Activated CD4-positive, alpha-beta T cell treated with anti-CD3 and anti-CD28 coated beads for 1 hour (primary cell): ENCODE measurements at places on chromosomes 11 and 22.

DNA sequence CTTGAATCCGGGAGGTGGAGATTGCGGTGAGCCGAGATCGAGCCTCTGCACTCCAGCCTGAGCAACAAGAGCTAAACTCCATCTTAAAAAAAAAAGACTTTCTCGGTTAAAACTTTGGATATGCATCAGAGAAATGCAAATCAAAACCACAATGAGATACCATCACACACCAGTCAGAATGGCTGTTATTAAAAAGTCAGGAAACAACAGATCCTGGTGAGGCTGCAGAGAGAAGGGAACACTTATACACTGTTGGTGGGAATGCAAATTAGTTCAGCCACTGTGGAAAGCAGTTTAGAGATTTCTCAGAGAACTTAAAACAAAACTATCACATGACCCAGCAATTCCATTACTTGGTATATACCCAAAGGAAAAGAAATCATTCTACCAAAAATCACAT is 619.4 kb upstream of the KIRREL3 start:
- DNase-seq: no peak

- no peak for DNase-seq
Measured at GRCh38 chr11:109037856-109038780, 373.2 kb downstream of the DDX10 start.

- DNase-seq: no peak
Measured at GRCh38 chr22:31140746-31141145, 438 bp upstream of the PLA2G3 start.

- no peak for DNase-seq
Measured at GRCh38 chr22:23583836-23584235, 3.7 kb upstream of the IGLL1 start.

DNA sequence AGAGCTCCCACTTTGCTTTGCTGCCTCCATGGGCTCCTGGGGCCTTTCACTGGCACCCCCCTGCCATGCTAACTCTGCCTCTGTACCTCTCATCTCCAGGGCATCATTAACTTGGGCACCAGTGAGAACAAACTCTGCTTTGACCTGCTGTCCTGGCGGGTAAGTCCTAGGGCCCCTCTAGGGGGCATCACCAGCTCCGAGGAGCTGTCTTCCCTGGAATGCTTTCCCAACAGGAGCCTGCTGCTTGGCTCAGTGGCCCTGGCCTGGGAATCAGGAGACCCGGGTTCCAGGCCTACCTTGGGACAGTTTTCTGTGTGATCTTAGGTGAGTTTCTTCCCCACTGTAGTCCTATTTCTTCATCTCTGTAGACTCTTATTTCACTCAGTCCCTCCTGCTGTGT is 5.1 kb downstream of the ACCS start:
- no peak for DNase-seq

- no peak for DNase-seq
Measured at GRCh38 chr11:73361953-73362776, 14.0 kb upstream of the RELT start.

- DNase-seq: no peak
Measured at GRCh38 chr22:33925194-33925593, 4.9 kb upstream of the LARGE1 start.

GRCh38 chr11:14645015-14645912 is 1.7 kb downstream of the PDE3B start:
- no peak for DNase-seq

- no peak for DNase-seq
Measured at GRCh38 chr22:27844656-27845591, 43.4 kb upstream of the MN1 start.

GRCh38 chr22:36439481-36440271 is 41.8 kb downstream of the TXN2 start:
- DNase-seq: no peak

GRCh38 chr11:121300972-121301699 is 8.6 kb downstream of the SC5D start:
- DNase-seq: no peak

- DNase-seq: no peak
Measured at GRCh38 chr11:29312812-29313211, 704.0 kb downstream of the KCNA4 start.

GRCh38 chr11:95697614-95698408 is 91.8 kb downstream of the FAM76B start:
- no peak for DNase-seq

GRCh38 chr11:134724779-134725140 is 312.7 kb upstream of the B3GAT1 start:
- DNase-seq: no peak

DNA sequence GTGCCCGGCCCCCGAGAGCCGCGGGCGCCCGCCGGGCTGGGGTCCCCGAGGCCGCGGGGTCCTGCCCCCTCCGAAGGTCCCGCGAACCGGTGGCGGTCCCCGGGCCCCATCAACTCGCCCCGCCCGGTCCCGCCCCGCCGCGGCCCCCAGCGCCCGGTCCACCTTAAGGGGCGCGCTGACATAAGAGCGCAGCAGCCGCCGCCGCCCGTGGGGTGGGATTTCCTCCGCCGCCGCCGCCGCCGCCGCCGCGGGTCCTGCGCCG is at the start of gene ZDHHC8:
Gene ZDHHC8, plus strand, starts transcription at position 208 of the 262 bp plus-strand sequence. CDS start 144 bp downstream, outside the sequence.
- DNase-seq: no peak

- no peak for DNase-seq
Measured at GRCh38 chr11:108137212-108137611, 15.8 kb downstream of the ACAT1 start.

GRCh38 chr11:8826139-8826786 is 84.7 kb upstream of the AKIP1 start:
- no peak for DNase-seq

GRCh38 chr11:26842478-26843282 is 120.8 kb upstream of the SLC5A12 start:
- no peak for DNase-seq

DNA sequence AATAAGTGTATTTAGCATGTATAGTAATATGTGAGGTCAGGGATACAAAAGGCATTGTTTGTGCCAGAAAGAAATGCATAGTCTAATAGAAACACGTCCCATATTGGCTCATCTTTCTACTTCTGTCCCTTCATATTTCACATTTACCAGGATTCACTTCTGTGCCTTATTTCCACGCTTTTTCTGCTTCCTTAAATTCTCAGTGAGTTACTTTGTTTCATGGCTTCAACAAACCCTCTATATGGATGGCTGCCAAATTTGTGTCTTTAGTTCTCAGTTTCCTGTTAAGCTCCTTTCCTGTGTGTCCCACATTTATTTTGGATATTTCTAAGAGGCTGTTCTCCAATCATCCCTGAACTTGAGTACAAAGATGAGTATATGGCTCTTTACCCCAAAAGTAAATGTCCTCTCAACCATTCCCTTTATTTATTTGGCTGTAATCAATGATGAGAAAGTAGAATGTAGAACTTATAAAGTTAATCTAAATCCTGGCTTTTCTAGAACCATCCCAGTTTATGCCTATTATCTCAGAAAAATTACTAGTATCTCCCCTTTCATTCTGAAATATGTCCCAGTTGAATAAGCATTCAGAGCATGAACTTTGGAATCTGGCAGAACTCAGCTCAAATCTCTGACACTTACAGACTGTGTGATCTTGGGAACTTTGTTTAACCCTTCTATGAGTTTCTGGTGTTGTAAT is 23.5 kb downstream of the OR8B12 start:
- DNase-seq: no peak

GRCh38 chr22:49176956-49177355 is 650.7 kb downstream of the BRD1 start:
- no peak for DNase-seq

GRCh38 chr11:117453886-117454563 is 126.4 kb downstream of the CEP164 start:
- DNase-seq: no peak

- DNase-seq: no peak
Measured at GRCh38 chr11:64684357-64684756, 38.6 kb downstream of the NRXN2 start.

GRCh38 chr11:133825156-133825555 is 20.2 kb downstream of the SPATA19 start:
- DNase-seq: no peak

- DNase-seq: no peak
Measured at GRCh38 chr11:2314525-2315394, 12.9 kb downstream of the TSPAN32 start.

- no peak for DNase-seq
Measured at GRCh38 chr11:85768473-85769146, 42.3 kb downstream of the SYTL2 start.

- no peak for DNase-seq
Measured at GRCh38 chr11:64403106-64403505, 44.1 kb downstream of the RPS6KA4 start.

DNA sequence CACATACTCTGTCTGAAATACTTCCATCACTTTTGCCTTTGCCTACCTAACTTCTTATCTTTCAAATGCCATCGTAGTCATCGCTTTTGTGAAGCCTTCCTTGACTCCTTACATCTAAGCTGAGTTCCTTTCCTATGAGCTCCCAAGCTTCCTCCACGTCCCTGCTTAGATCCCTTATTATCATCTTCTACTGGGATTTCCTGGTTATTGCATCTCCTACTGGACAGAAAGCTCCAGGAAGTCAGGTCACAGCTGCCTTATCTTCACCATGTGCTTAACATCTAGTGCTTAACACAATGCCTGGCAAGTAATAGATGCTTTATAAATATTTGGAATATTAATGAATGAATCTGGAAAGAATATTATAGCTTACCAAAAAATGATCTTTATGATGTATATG is 5.9 kb downstream of the YPEL4 start:
- DNase-seq: no peak

DNA sequence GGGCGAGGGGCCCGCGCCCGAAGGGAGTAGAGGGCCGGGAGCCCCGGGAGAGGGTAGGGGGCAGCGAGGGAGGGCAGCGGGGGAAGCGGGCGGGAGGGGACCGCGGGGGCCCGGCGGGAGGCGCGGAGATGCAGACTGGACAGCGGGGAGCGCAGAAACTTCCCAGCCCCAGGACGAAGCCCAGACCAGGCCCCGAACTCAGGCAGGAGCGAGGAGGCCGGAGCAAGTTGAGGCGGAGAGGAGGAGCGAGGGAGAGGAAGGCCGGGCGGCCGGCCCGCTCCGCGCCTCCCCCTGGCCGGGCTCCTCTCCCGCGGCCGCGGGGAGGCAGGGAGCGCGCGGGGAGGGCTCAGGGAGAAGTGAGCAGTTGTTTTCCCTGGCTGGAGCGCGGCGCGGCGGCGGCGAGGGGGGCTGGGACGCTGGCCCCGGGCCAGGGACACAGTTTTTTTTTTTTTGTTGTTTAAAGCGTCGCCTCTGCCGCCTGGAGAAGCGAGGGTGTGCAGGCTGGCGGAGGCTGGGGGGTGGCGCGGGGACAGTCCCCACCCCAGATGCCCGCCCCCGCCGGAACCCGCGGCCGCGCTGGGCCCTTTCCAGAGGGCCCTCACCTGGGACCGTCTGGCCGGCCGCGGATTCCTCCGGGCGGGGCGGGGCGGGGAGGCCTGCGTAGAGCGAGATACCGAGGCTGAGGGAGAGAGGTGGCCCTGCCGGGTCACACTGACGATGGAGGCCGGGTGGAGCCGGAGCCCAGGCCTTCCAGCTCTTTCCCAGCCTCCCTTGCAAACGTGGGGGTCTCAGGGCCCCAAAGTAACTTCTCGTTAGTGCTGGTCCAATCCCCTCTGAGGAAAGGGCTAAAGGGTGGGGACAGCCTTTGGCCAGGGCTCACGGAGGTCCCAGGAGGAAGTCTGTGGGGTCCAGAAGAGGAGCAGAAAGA is at the start of gene LTBP3:
Gene LTBP3, minus strand, starts transcription at position 358 of the 928 bp plus-strand sequence. CDS start 400 bp downstream, outside the sequence.
- no peak for DNase-seq

- no peak for DNase-seq
Measured at GRCh38 chr11:3153291-3153861, 11.7 kb downstream of the OSBPL5 start.

- no peak for DNase-seq
Measured at GRCh38 chr22:46740910-46741780, 3.1 kb upstream of the CERK start.

- DNase-seq: no peak
Measured at GRCh38 chr11:124605719-124606118, 5.5 kb upstream of the PANX3 start.

DNA sequence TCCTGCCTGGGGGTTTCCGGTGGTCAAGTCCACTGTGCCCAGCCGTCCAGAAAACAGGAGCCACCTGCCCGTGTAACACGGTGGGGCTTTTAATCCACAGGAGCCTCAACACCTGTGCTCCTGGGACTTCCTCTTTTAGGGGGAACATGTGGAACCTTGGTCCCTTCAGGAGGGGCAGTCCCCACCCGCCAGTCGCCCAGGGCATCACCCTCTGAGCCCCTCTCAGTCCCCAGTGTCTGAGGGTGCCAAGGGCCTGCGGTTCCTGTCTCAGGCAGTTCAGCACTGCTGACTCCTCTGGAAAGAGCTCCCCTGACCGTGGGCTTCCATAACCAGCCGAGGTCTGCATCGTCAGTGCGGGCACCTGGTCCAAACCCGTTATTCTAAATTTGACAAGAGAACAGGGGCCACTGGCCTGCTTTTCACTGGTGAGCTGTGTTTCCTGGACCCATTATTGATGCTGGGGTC is 15.8 kb downstream of the KRTAP5-5 start:
- DNase-seq: no peak

- DNase-seq: no peak
Measured at GRCh38 chr22:17787241-17787640, 13.0 kb upstream of the BID start.

- no peak for DNase-seq
Measured at GRCh38 chr11:109784536-109784935, 308.7 kb upstream of the ZC3H12C start.

DNA sequence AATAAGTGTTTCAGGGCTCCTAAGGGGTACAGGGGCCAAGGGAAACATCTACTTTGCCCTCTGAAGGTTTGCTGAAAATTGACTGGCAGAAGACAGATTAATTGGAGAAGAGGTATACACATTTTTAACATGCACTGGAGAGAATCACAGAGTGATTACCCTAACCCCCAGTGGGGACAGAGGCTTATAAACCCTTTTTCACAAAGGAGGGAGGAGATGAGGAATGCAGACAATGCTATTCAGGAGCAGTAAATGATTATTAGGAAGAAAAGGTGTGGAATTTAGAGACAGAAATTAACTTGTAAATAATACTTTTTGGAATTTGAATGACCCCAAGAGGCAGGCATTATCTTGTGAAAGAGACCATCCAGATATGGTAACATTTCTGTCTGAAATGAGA is 582.4 kb upstream of the B3GAT1 start:
- DNase-seq: no peak

DNA sequence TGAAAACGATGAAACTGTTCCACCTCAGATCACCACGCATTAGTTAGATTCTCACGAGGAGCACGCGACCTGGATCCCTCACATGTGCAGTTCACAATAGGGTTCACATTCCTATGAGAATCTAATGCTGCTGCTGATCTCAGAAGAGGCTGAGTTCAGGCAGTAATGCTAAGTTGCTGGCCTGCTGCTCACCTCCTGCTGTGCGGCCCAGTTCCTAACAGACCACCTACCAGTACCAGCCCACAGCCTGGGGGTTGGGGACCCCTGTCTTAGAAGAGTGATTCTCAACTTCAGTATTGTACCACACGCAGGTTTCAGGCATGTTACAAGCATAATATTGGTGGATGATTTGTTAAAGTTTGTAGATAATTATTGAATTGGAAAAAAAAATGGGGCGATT is 182.7 kb downstream of the BLID start:
- DNase-seq: no peak

GRCh38 chr22:18021431-18021830 is 2.9 kb downstream of the MICAL3 start:
- no peak for DNase-seq

- DNase-seq: no peak
Measured at GRCh38 chr22:17431179-17431578, 61.9 kb downstream of the CECR2 start.
